ENCODE measurements at places on chromosomes 11 and 22.
A peak's percentile ranks its signal among the peaks of the same experiment; 100 is the strongest.

DNA sequence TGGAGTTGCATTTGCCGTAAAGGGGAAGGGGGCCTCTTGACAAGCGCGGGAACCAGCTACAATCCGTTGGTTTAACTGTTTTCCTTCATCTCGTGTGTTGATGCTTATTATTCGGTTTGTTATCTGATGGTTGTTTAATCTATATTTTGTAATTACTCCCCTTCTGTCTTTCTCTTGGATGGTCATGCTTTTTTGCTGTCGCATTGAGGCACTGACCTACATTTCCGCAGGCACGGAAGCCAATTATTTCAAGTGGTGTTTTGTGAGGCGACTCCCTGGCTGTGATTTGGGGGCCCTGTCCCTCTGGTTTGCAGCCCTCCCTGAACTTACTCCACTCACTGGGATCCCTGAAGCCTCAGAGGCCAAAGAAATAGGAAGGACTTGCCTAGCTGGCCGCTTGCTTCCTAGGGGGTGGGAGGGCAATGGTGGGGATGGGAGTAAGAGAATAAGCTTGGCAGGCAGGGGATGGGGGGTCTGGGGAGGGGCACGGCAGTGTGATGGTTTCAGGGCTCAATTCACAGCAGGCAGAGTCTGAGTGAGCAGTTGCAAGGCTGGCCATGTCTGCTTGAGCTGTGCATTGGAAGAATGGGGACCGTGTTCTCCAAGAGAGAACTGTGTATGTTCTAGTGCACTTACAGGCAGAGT is 165.8 kb upstream of the B3GAT1 start:
- DNase-seq: no peak

GRCh38 chr11:3046641-3047040 is 10.6 kb downstream of the CARS1 start:
- no peak for DNase-seq

- no peak for DNase-seq
Observed at GRCh38 chr11:86905252-86905651, 49.9 kb downstream of the FZD4 start.

DNA sequence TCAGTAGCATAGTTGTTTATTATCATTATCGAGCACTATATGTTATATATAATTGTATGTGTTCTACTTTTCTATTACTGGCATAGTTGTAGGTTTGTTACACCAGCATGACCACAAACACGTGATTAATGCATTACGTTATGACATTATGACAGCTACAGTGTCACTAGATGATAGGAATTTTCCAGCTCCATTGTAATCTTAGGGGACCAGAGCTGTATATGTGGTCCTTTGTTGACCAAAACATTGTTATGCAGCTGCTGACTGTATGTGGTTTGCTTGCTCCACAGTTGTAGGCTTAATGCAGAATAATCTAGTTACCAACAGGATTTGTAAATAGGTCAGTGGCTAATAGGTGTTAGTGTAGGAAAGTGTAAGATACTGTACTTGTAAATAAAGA is 66.1 kb downstream of the HSD17B12 start:
- DNase-seq: no peak

DNA sequence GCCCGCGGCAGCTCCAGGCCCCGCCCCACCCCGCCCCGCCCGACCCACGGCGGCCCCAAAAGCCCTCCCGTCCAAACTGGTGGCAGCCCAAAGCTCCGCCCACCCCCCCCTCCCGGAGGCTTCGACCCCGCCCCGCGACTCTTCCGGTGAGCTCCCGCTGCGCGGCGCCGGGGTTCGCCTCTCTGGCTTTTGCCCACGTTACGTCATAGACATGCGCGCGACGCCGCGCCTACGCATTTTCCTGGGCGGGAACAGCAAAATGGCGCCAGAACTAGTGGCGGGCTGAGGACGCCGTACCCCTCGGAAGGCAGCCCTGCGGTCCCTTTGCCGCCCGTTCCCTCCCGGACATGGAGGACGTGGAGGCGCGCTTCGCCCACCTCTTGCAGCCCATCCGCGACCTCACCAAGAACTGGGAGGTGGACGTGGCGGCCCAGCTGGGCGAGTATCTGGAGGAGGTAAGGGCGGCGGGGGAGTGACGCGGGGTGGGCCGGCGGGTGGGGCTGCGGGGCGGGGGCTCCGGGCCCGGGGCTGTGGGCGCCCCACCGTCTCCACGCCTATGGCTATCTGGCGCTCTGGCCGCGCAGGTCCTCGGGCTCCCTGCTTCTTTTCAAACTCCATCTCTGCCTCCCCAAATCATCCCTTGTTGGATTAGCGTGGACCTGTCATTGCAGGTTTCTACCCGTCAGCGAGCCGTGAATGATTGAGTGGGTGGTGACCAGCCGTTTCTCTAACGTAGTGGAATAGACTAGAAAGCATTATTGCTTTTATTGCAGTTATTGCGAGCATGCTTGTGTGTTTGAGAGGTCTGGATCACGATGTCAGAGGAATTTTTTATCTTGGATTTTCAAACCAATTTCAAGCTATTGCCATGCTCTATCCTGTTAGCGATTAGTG is at the start of gene NCAPH2:
TSS of gene NCAPH2 (plus strand) at position 234 of the 894 bp plus-strand sequence. CDS start at position 348, 114 bp downstream.
- DNase-seq: peak; percentile 93

GRCh38 chr11:118622376-118623268 is 15.2 kb downstream of the PHLDB1 start:
- no peak for DNase-seq

DNA sequence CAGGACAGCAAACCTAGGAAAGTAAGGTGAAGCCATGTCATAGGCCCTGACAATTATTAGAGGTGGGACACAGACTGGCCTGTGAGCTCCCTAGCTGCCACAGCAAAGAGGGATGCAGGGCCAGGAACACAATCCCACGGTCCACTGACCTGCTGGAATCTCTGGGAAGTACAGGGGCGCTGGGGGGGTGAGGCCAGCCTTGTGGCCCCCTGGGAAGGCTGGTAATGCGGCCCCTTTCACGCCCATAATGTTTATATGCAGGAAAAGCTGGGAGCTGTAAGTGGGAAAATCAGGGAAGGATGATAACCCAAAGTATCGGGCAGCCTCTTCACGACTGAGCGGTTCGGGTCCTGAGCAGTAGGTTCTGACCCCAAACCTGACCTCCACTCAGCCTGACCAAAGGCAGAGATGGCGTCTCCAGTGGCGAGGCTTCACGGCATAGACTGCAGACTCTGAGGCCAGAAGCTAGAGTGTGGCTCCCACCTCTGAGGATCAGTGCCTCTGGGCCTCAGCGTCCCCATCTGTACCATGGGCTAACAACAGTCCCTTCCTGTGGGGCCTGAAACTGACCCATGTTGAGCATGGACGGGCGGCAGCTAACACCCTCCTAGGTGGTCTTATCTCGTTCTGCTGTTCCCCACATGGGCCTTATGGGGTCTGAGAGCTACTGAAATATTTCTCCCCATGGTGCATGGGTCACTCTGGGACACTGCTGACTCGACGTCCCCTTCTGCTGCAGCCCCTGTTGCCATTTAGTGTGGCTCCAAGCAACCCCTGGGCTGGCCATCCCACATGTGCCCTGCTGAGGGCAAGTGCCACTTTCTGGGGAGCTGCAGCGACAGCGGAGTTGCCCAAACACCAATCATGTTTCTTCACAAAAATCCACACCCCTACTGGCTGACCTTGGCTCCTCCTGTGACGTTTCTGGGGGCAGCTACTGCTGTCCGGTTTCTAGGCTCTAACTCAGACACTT is 101.8 kb downstream of the PHF21B start:
- DNase-seq: no peak
